ENCODE measurements at places on chromosomes 16 and 17.

DNA sequence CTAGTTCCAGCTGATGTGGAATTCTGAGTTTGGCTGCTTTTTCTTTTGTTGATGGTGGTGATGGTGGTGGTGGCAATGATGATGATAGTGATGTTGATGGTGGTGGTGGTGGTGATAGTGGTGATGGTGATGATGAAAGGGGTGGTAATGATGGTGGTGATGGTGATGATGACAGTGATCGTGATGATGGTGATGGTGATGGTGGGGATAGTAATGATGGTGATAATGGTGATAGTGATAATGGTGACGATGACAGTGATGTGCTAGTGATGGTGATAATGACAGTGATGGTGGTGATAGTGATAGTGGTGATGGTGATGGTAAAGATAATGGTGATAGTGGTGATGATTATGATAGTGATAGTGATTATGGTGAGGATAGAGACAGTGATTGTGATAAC, 61.5 kb downstream of the BMERB1 start:
- no peak for DNase-seq

- peak; percentile 51 for DNase-seq
Observed at GRCh38 chr17:66343531-66344078, 41.2 kb downstream of the PRKCA start.

- DNase-seq = no peak
Observed at GRCh38 chr17:15963670-15964110, 18.8 kb downstream of the ADORA2B start.

- DNase-seq = no peak
Observed at GRCh38 chr17:64741038-64741641, 79.0 kb upstream of the SMURF2 start.

DNA sequence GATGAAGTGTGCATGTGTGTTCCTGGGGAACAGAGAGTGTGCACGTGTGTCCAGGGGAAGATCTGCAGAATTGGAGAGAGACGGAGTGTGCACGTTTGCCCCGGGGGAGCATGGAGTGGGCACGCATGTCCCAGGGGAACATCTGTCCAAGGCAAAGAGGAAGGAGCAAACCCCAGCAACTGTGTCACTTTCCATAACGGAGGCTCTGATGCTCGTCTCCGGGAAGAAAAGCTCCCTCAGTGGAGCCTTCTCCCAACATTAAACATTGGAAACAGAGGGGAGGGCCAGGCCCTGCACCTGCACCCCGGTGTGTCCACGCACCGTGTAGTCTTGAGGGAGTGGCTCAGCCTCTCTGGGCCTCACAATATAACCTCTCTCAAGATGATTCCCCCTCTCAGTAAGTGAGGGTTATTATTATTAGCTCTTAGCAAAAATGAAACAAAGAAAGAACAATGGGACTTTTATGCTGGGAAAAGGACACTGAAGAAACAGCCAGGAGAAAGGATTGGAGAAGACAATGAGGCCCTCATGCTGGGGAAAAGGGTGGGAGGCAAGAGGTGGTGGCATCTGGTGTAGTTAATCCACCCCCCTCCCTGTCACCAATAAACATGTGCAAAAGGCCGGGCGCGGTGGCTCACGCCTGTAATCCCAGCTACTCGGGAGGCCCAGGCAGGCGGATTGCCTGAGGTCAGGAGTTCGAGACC, 7.6 kb downstream of the RAB40B start:
- no peak for DNase-seq

DNA sequence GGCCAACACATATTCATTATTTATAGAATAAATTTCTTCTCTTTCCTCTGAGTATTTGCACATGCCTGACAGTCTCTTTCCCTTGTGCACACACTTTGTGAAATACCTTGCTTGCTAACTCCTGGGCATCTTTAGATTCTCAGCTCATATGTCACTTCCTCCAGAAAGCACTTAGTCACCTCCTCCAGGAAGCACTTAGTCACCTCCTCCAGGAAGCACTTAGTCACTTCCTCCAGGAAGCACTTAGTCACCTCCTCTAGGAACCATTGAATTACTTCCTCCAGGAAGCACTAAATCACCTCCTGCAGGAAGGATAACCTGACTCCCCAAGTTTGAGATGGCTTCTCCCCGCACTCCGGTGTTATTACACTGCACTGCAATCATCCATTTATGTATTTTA, 462.5 kb upstream of the EEF2KMT start:
- DNase-seq = no peak

DNA sequence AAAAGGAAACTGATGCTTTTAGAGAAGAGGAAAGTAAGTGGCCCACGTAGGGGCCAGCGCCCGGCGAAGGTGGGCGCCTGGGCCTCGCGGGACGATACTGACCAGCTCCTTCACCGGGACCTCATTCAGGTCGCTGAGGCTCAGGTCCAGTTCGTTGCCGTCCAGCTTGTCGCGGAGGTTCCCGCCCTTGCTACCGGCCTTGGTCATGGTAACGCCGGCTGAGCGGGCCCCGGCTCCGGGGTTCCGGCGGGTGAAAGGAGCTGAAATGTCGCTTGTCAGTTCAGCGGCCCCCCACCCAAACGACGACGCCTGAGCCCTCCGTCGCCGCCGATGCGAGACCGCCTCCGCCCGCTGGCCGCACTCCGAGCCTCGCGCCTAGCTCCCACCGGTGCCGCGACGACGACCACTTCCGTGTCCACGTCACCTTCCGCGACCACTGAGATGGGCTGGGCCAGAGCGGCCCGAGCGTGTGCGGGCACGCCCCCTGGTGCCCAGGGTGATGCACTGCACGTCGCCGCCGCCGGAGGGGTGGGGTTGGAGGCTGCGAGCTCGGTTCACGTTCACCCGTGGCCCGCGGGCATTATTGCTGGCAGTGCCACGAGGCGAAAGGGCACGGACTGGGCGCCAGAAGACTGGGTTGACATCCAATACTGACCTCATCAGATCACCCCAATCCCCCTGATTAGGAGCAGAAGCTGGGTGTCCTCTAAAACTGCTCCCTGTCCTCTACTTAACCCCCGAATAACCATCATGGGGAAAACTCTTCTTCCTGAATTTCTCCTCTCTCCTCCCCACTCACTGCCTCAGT, at the start of gene LRRC59:
Gene LRRC59, minus strand, starts transcription at position 413 of the 808 bp plus-strand sequence. Its CDS starts 206 bp downstream, at position 207.
- DNase-seq = peak; percentile 95

DNA sequence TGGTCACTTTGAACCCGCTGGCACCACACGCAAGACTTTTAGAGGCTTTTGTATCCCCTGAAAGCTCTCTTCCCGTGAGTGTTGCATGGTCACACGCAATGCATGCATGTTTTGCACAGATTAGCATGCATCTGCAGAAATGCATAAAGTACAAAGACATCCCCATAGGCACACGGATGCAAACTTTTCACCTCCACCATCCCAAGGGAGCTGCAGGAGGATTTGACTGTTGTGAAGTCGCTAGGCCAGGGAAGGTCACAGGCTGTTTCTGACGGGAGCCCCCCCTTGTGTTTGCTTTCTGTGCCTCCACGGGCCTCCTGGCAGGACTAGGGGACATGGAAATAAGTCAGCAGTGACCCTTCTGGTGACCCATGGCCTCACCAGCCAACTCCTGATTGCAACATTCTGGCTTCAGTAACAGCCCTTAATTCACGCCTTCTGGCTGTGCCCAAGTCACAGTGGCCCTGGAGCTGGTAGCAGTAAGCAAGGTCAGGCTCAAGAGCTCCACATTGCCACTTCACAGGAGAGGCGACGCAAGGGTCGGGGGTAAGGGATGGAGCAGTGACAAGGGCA, 45.1 kb downstream of the SOX9 start:
- DNase-seq = no peak

DNA sequence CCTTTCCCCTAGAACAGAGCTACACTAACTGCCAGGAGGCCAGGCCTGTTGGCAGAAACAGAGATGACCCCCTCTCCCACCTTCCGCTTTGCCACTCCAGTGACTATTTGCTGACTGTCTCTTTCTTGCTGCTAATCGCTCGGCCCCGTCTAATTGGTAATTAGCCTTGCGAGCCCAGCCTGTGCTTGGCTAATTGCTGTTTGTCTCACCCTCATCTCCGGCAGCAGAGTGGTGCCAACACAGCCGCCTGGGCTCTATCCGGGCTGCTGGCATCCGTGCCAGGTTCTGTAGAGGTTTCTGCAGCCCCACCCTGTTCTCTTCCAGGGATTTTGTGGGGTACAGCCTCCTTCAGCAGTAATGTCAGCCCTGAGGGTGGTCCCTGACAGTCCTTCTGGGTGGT, 27.4 kb upstream of the PHB1 start:
- DNase-seq = no peak

DNA sequence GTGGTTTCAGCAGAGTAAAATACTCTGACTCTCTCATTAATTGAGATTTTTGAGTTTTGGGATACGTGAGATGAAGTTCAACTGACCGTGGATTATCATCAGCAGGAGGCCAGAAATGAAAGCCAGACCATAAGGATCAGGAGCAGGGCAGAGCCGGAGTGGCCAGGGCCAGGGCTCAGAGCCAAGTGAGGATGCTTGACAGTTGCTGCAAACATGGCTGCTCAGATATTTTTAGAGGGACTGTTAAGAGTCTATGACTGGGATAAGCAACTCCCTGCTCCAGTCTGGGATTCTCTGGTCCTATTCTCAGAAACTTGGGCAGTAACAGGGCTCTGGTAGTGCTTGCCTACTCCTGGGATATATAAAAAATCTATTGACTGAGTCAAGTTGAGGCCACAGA, 17.6 kb upstream of the CDH13 start:
- no peak for DNase-seq

DNA sequence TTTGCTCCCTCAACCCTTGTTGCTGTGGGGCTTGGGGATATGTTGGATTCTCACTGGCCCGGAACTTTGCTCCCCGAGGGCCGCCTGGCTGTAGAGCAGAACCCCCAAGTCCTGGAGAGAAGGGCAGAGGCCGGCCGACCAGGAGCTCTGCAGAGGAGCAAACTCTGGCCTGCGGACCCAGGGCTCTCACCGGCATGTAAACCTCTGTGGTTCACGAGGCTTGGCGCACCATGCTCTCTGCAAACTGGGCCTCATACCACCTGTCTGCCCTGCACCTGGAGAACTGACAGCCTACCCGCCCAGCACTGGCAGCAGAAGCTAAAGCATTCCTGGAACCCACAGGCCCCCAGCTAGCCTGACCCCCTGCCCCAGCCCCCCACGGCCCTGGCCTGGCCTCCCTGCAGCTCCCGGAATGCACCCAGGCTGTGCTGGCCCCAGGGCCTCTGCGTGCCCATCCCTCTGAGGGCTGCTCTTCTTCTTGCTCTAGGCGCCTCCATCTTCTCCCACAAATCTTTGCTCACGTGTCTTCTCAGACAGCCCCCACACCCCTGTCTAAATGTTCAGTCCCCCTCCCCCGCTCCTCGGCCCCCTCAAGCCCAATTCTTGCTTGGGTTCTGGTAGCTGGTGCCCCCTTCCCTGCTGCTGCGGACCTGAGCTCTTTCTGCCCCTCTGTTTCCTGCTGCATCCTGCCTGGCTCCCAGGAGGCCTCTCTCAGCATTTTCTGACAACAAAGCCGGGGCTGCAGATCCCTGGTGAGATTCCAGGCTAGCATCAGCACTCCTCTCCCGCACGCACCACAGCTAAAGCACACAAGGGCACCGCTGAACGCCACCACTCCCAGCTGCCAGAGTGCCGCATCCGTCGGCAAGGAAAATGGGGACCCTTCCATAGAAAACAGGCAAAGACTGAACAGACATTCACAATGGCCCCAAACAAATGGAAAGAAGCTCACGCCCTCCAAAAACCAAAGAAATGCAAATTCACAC, 23.3 kb downstream of the ACTG1 start:
- peak; percentile 65 for DNase-seq

DNA sequence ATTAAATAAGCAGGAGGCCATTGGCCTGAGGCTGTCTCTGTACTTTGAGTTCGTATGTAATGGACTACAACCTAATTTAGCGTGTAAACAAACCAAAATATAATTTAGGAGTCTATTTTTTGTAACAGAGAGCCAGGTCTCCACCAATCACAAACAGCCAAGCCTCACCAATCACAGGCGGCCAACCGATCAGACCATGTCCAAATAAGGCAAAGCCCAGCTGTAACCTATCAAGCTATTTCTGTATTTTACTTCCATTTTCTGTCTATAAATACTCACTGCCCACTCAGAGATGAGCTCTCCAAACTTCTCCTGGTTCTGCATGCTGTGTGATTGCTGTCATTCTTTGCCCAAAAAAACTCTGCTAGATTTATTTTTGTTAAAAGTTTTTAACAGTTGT, 322.7 kb downstream of the NPIPA8 start:
- no peak for DNase-seq

GRCh38 chr17:27804113-27804512, 3.8 kb upstream of the NOS2 start:
- DNase-seq = no peak

GRCh38 chr17:72970246-72970645, 122.2 kb downstream of the SLC39A11 start:
- DNase-seq = no peak

DNA sequence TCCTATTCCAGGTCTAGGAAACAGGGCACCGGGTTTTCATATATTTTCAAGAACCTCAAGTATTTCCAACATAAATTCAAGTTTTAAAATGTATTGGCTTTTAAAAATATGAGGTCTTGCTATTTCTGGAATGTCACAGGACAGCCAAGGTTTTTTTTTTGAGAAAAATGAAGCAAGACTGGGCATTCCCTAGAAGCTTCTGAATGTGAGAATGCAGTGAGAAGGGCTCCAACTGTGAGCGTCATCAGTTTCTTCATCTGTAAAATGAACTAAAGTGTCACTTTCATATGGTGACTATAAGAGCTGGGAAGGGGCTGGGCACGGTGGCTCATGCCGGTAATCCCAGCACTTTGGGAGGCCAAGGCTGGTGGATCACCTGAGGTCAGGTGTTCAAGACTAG, 455.8 kb upstream of the MAF start:
- DNase-seq = no peak

DNA sequence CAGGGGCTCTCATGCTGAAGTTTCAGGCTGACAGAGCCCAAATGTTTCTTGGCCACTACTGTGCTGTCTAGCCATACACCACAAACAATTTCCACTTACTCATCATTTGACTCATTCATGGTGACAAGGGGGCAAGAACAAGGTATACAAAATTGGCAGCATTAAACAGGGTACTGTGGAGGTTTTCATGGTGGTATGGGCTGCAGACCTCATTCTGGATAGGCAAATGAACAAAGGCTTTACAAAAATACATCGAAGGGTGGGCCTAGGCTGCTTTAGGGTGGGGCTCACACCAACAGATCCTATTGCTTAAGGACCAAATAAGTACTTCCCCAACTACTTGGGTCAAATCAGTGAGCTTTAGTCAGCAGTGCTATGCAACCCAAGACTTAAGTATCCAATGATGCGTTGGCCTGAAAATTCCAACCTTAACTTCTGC, 53.0 kb downstream of the N4BP1 start:
- DNase-seq = no peak

DNA sequence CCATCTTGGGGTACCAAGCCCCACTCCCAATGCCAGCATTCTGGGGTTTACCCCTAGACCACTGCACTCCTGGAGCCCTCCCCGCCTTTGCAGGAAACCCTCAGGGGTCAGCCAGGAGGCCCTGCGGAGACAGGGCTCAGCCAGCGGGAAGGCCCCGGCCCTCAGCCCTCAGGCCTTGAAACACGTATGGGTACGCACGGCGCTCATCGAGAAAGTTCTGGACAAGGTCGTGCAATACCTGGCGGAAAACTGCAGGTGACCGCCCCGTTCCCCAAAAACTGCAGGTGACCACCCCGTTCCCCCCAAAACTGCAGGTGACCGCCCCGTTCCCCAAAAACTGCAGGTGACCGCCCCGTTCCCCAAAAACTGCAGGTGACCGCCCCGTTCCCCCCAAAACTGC, 24.7 kb downstream of the SGSM2 start:
- no peak for DNase-seq

- peak; percentile 51 for DNase-seq
Observed at GRCh38 chr17:50363217-50364060, 9.5 kb downstream of the MRPL27 start.

GRCh38 chr16:10168258-10168657, 14.0 kb downstream of the GRIN2A start:
- no peak for DNase-seq

Data from DMS53 (cell line).